ENCODE measurements at places on chromosomes 4 and X. TPM values are rescaled to one million over a fixed set of nuclear protein-coding genes. Genes with fewer than 3 reads are reported as not detected.

IL21 gene
- total RNA-seq, result not detected

GRCh38 chrX:47483306-47484268 is 565 bp upstream of the ZNF41 start:
- DNase-seq, result no peak

DNA sequence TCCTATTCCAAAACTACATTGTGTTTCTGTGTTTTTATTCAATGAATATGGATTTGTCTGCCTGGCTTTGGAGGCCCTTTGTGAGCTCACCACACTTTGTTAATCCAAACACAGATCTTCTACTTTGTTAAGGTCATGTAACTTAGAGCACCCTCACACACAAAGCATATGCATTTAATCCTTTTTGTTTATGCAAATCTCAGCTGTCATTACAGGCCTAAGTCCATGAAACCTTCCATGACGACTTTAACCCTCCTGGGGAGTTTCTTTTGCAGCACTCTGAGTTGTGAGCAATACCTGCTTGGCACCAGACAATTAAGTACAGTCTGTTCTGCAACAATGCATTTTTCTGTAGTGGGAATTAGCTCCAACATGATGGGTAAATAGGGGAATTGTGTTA is 14.9 kb downstream of the CCSER1 start:
- no peak for DNase-seq

GRCh38 chrX:22660756-22661155 is 339.0 kb upstream of the DDX53 start:
- no peak for DNase-seq

- no peak for DNase-seq
Measured at GRCh38 chrX:68867458-68868112, 38.8 kb downstream of the EFNB1 start.

DNA sequence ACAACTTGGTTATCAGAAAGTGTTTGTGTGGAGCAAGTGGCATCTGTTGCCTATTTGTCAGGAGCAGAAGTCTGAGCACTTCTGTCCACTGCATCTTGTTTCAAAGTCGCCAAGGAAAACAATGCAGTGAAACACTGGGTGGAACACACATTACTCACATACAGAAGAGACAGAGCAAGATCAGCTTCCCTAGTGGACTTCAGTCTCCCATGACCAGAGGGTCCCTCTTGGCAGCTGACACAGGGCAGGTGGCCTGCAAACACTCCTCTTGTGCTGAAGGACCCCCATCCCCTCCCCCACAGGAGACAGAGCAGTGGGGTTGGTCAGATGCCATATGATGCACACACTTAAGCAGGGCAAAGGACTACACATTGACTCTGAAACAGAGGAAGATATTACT is 3.6 kb upstream of the BBS12 start:
- DNase-seq, result no peak

SLC26A1 gene
- total RNA-seq, result 0.41 TPM
